ENCODE measurements at places on chromosomes 4 and X.

GRCh38 chrX:25096522-25097045, 80.8 kb upstream of the ARX start:
- DNase-seq, result no peak

- no peak for DNase-seq
Observed at GRCh38 chr4:149140841-149141240, 674.8 kb downstream of the IQCM start.

- no peak for DNase-seq
Observed at GRCh38 chr4:142423861-142424260, 422.2 kb downstream of the INPP4B start.

DNA sequence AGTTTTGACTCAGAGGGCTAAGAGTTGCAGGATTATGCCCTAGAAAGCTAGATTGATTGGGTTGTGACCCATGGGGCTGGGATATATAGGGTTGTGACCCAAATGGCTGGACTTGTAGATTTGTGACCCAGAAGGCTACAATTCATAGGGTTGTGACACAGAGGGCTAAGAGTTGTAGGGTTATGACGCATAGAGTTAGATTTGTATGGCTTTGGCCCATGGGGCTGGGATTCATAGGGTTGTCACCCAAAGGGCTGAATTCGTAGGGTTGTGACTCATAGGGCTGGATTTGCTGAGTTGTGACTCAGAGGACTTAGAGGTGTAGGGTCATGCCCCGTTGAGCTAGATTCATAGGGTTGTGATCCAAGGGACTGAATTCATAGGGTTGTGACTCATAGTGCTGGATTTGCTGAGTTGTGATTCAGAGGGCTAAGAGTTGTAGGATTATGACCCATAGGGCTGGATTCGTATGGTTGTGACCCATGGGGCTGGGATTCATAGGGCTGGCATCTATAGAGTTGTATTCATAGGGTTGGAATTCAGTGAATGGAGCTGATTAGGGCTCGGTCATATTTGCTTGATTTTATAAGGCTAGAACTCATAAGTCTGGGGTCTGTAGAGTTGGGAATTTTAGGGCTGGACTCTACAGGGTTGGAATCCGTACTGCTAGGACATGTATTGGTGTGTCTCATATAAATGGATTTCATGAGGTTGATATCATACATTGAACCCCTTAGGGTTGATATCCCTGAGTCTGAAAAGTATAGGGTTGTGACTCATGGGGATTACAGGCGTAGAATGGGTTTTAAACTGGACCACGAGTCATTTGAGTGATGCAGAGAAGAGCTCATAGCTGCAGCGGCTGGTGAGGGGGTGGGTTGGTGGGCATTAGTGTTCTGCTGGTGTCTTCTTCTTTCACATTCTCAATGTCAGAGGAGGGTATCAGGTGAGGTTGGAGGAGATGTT, 125.7 kb downstream of the CRLF2 start:
- no peak for DNase-seq

GRCh38 chr4:126364311-126364911, 1049.7 kb downstream of the FAT4 start:
- DNase-seq, result no peak

All from kidney glomerular epithelial cell (primary cell).